ENCODE measurements at places on chromosomes 1 and 21.

- DNase-seq: no peak
Measured at GRCh38 chr1:173224949-173225348, 17.8 kb upstream of the TNFSF4 start.

DNA sequence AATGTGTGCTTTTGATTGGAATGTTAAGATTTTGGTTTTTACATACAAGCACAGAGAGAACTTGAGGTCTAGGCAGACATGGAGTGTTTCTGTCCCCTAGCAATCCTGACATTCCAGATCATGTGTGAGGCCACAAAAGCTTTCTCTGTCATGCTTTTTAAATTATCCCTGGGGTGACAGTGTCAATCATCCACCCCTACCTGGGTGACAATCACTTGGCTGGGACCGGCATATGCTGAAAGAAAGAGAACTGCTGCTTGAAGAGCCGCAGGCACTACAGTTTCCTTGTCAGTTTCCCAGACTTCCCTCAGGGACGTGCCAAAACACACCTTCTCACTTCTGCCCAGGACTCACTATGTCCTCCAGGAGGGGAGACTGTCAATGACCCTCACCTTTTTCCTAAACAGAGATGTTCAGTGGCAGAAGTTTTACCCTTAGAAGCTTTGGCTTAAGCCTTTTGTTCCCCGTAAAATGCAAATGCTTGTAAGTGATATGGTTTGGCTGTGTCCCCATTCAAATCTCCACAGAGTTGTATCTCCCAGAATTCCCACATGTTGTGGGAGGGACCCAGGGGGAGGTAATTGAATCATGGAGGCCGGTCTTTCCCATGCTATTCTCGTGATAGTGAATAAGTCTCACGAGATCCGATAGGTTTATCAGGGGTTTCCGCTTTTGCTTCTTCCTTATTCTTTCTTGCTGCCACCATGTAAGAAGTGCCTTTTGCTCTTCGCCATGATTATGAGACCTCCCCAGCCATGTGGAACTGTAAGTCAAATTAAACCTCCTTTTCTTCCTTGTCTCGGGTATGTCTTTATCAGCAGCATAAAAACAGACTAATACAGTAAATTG, 217.4 kb downstream of the FGGY start:
- DNase-seq: no peak

- DNase-seq: no peak
Measured at GRCh38 chr1:20834780-20835179, 47.7 kb upstream of the HP1BP3 start.

DNA sequence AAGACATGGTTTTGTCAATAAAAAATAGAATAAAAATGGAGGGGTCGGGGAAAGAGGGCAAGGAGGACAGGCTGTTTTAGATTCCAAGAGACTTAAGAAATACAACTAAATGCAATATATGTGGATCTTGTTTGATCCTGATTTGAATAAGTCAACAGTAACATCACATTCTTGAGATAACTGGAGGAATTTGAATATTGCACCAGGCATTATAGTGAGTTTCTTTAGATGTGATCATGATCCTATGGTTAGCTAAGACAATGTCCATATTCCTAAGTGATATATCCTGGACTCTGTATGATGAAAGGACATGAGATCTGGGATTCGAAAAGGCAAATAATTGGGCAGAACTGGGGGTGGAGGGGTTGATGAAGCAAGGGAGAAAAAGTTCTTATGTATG, 311.8 kb downstream of the PLPP3 start:
- DNase-seq: no peak

GRCh38 chr1:111481387-111482221, 7.8 kb downstream of the C1orf162 start:
- no peak for DNase-seq

GRCh38 chr1:228812961-228813360, 77.7 kb downstream of the RHOU start:
- DNase-seq: no peak

DNA sequence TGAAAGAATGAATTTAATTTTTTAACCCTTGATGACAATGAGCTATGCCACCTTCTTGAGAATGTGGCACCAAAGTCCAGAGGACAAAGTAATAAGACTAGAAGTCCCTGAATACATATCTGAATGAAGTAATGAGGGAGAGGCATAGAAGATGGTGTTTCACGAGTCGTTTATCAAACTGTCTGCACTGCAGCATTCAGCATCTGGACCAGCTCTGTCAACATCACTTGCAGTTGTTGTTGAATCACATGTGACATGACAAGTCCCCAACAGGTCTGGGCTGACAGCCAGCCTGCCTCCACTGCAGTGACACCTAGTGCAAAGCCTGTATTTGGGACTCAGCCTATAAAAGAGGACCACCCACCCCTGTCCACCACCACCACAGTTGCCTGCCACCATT, 17.3 kb upstream of the GALNT2 start:
- no peak for DNase-seq

- DNase-seq: no peak
Measured at GRCh38 chr21:41758550-41758949, 8.3 kb downstream of the RIPK4 start.

- no peak for DNase-seq
Measured at GRCh38 chr1:234206651-234207284, 166.5 kb upstream of the COA6 start.

DNA sequence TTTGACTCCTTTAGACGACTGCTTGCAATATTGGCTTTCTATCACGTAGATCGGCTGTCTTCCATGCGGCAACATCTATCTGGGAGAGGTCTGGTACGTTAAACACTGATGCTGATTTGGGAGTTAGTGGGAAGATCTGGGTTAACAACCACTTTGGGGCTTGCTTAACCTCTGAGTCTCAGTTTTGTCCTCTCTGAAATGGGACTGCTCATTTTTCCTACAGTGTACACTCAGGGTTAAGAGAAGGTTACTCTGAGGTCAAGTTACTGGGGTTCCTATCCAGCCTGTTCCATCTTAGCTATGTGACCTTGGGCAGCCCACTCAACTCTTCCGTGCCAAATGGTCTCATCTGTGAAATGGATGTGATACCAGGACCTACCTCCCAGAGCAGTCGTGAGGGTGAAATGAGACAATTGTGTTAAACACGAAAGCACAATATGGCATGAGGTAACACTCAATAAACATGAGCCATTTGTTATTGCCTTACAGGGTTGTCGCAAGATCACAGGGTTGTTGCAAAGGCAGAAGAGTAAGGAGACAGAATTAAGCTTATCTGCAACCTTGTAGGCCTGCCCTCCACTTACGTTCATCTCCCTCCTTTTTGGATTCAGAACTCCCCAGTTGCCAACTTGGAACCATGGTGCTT, 5.6 kb downstream of the ABCA4 start:
- DNase-seq: no peak

GRCh38 chr1:119504831-119505230, 2.2 kb upstream of the HSD3B1 start:
- no peak for DNase-seq

DNA sequence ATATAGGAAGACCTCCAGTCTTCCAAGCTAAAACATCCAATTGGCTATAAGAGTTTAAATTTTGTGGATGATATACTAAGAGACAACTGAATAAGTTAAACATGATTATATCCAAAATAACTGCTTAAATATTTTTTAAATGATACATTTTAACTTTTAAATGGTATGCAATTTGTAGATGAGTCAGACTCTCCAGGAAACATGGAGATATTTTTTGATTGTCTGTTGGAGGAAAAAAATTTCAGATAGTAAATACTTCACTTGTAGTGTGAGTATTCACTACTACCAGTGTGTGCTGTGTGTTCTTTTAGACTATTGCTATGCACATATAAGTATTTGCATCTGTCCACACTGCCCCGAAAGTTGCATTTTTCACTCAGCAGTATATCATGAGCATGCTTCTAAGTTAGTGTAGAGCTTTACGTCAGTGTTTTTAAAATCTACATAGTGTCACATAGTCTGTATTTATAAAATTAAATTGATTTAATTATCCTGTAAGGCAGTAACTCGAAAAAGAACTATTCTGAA, 91.1 kb downstream of the USP25 start:
- no peak for DNase-seq

- no peak for DNase-seq
Measured at GRCh38 chr21:33505833-33506232, 14.3 kb upstream of the DNAJC28 start.

- no peak for DNase-seq
Measured at GRCh38 chr1:230965535-230965934, 13.1 kb downstream of the TTC13 start.

Data from GM12891 (cell line).